Kidney epithelial cell (primary cell): ENCODE measurements at places on chromosomes 13 and 19. TPM values are rescaled to one million over a fixed set of nuclear protein-coding genes. Genes with fewer than 3 reads are reported as not detected.

Gene LRRC63
- 0.34 and 0.42 TPM in 2 replicates for total RNA-seq

Gene GNG7
- total RNA-seq: 0.21 and 0.33 TPM in 2 replicates

Gene ZNF442
- total RNA-seq: 0.34 and 0.46 TPM in 2 replicates

Gene UBE2L5
- total RNA-seq: not detected in 2 replicates

Gene NOTCH3
- 32.8 and 34.0 TPM in 2 replicates for total RNA-seq

Gene SPHK2
- total RNA-seq: 27.9 and 30.3 TPM in 2 replicates

Gene ARRDC5
- total RNA-seq: not detected in 2 replicates

Gene CADM4
- total RNA-seq: 21.9 and 25.9 TPM in 2 replicates

Gene GJB6
- 1.9 and 2.2 TPM in 2 replicates for total RNA-seq

Gene ANGPTL4
- 22.4 and 31.4 TPM in 2 replicates for total RNA-seq

Gene UTP14C
- 18.3 and 19.6 TPM in 2 replicates for total RNA-seq

Gene LAIR1
- total RNA-seq: 1.0 TPM in 1 of 2 replicates, not detected in the other

Gene ADM5
- total RNA-seq: 1.0 TPM in 2 replicates

GRCh38 chr13:20360041-20360491 is 127.9 kb upstream of the GJB6 start:
- no peak for DNase-seq

DNA sequence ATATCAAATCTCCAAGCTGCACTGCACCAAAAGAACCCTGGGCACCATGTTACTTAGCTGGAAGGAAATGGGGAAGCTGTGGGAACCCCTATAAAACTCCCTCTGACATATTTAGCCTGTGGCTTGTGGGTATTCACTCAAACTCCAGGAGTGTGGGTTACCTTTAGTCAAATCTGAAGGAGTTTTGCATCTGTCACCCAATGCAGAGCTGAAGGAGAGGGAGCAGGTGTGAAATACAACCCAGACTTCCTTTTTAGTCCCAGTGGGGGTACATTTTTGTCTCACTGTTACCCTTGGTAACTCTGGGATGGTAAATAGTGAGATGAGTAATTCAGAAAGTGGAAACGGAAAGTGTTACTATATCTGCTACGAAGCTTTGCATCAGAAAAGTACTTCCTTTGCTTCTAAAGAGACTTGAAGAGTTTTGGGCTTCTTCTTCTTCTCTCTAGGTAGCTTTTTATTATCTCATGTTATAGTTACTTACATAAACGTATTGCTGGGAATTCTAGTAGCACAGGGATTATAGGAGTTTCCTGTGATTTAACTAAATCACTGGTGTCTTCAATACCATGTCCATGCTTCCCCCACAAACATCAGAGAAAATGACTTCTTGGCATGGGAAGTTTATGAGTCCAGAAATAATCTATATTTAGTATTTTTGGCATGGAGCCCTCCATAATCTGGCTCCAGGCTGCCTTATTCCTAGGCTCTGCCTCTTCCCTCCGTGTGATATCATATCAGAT is 105.9 kb downstream of the AKAP11 start:
- DNase-seq: no peak

DNA sequence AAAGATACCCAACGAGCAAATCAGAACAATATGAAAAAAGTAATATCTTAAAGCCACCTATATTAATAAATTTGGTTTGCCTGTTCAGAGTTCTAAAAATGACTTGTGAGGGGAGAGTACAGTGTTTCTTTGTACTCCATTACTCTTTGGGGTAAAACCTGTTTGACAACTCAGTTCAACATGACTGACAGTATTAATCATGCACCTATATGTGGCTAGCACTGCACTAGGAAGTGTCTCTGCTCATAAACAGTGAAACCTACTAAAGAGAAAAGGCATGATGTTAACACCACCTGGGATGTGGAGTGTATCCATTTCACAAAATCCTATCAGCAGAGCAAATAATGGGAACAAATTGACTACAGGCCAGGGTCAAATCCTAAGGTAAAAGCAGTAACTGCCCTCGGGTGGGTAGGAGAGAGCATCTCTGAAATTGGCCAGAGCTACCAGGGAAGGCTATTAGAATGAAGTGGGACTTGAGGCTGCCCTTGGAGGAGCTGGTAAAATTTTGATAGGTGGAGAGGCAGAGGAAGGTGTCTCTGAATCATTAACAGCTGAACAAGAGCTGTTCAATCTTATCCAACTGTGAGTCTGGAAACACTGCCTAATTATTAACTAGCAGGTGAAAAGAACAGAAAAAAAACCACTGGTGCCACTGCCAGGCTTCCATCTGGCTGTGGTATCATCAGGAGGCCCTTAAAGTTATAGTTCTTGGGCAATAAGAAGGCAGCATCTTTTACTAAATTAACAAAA is 365.1 kb downstream of the DNAJC15 start:
- DNase-seq: peak; percentile 41

DNA sequence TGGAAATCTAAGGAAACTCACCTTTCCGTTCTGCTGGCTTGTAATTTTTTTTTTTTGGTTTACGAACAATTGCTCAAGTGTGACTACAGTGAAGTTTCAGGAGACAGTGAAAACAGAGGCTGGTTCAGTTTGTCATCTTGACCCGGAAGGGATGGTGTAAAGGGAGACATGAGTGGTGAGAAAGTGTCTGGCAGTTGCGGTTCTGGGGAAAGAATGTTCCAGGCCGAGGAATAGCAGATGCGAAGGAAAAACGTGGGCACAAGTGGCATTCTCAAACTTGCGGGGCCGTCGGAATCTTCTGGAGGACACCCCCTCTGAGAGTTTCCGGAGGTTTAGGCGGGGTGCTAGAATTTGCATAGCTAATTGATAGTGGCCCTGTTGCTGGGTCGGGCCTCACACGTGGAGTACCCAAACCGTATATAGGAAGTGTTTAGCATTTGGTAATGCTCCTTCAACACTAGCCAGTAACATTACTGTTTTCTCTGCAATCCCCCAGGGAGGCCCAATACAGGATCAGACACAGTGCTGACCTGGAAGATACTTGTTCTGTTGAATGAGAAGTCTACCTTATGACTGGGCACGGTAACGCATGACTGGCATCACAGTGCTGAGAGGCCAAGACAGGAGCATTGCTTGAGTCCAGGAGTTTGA is 2.8 kb upstream of the TNFSF9 start:
- no peak for DNase-seq

- no peak for DNase-seq
These were observed 324.9 kb downstream of the UQCRFS1 start for GRCh38 chr19:28887920-28888618.

DNA sequence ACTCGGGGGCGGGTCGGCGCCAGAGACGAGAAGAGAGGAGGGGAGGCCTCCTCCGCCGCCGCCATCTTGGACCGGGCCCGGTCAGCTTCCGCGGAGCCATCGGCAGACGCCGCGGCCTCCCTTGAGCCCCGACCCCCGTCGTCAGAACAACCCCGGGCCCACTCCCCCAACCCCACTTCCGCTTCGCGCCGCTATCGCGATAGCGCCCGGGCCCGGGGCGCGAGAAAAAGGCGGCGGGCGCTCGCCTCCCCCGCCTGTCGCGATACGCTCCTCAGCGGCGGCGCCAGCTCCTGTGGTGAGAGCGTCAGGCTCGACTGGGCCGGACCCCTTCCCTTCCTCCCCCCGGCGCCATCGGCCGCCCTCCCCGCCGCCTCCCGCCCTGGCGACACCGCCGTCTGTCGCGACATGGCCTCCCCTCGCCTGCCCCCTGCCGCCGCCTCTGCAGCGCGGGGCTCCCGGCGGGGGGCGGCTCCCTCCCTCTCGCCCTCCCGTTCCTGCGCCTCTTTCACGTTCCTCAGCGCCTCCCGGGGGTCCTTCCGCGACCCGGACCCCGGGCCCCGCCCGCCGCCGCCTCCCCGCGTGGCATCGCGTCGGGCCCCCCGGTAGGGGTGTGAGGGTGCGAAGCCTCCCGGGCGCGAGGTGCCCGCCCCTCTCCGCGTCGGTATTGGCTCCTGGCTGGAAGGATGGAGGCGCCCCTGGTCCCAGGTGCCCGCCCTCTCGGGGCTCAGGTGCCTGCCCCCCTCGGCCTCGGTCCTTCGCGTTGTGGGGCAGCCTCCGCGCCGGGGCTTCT is at the start of gene CNOT3:
Gene CNOT3 (plus strand): TSS at position 64 of the 790 bp plus-strand sequence. CDS start 5,217 bp downstream, outside the sequence.
- DNase-seq: no peak

GRCh38 chr13:19052180-19052579 is 129.4 kb downstream of the TUBA3C start:
- DNase-seq: no peak

DNA sequence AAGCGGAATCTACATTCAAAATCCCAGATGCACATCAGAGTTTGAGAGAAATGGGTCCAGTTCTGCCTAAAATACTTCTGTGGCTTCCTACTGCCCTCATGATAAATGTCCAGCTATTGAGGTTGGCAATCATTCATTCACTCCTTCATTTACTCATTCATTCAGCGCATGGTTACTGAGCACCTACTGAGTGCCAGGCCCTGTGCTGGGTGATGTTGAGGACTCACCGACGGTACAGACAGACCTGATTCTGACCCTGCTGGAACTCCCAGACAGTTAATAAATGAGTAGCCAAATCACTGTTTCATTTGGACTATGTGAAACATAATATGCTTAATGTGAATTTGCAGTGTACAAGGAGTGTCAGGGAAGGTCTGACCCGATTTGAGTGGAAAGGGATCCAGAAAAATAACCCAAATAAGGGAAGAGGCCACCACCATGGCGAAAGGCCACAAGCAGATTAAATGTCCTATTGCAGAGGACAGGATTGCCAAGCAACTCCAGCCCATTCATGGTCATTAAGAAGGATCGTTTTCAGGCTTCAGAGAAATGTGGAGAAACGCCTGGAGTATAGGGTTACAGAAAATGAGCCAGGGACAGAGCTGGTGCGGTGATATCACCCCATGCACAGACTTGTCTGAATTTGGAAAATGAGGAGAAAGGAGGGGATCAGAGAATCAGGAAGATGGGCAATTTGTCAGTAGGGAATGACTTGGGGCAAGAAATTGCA is 20.5 kb downstream of the DYRK1B start:
- no peak for DNase-seq

GRCh38 chr19:3357271-3357991 is 9.0 kb upstream of the NFIC start:
- DNase-seq: no peak

DNA sequence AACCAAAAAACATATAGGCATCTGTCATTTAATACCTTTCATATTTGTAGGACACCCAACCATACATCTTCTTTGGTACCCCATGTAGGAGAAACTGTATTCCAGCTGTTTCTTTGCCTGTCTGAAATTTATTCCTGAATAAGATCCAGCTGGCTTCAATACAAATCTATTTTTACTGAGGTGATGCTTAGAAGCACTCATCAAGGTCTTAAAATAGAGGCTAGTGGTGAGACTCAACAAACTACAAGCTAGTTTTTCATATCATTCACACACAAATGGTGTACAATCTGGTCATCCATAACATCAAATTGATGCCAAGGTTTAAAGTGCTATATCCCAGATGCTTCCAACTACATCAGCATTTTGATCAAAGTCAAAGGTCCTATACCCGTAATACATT is 1071.3 kb upstream of the MIR17HG start:
- no peak for DNase-seq

DNA sequence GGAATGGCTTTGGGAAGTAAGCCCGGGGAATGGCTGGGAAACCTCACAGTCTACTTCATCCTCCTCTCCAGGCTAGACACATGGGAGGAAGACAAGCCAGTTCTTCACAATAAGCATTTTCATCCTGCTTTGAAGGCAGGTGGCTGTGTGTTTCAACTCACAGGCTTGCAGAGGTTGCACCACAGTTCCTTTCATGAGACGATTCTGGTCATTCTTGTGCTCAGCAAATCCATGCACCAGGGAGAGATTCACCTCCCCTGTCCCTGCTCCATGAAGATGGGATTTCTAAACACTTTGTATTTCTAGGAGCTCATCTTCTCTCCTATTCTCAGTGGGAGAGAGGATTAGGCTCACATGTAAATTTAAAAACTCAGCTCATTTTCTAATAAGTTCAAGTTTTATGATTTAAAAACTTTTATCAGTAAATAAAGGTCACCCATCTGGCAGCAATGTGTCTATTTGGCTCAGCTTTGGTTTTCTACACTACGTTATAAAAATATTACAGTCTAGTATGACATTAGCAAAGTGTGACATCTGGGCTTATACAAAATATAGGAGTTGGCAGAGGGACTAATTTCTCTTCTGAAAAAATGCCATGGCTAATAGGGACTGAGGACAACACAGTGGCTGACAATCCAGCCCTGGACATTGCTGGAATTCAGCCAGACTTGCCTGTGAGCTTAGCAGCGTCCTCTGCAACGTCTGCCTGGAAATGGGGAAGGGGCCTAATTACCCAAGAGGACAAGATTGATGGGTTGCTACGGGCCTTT is 283.2 kb upstream of the SLC10A2 start:
- DNase-seq: no peak

DNA sequence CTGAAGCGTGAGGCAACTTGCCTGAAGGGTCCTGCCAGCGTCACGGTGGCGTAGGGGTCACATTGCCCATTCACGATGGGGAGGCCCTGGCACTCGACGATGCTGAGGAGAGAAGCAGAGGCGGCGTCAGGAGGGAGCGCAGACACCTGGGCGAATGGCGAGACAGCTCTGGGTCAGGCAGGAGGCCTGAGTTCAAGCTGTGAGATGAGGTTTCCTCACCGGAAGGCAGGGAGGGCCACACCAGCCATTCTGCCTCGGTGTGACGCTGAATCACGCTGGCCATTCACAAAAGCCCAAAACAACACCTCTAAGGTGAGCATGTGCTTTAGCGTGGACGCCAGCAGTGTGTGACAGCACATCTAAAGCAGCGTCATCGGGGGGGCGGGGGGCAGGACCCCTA is 54.0 kb upstream of the C13orf46 start:
- DNase-seq: no peak

- no peak for DNase-seq
These were observed 15.8 kb downstream of the GRIK5 start for GRCh38 chr19:42054205-42054604.

DNA sequence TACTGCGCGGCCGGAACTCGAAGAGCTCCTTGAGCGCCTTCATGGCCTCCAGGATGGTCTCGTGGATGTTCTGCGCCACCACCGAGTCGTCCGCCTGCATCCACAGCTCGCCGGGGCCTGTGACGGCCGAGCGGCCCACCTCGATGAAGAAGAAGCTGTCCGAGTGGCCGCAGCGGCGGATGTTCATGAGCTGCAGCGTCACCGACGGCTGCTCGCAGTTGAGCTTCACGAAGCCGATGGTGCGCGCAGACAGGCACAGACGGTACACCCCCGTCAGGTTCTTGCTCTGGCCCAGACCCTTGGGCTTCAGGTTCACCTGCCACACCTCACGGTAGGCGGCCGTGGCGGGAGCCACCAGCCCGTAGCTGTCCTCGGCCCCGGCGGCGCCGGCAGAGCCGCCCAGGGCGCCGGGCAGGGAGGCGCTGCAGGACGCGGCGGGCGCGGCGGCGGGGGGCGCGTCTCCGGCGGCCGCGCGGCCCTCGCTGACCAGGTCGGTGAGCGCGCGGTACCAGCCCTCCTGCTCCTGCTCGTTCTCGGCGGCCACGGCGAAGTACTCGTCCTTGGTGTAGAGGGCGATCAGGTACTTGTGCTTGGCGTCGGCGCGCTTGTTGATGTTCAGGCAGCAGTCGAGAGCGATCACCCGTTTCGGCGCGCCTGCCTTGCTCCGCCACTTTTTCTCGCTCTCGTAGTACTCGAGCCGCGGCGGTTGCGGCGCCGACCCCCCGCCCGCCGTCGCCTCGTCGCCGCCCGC is 1.1 kb downstream of the IRS2 start:
- no peak for DNase-seq
